Hepatic stellate cell (primary cell): ENCODE measurements at places on chromosomes 11 and 22.
A peak's percentile ranks its signal among the peaks of the same experiment; 100 is the strongest.

- DNase-seq = no peak
These were observed 4.5 kb downstream of the GSTP1 start for GRCh38 chr11:67588136-67588503.

DNA sequence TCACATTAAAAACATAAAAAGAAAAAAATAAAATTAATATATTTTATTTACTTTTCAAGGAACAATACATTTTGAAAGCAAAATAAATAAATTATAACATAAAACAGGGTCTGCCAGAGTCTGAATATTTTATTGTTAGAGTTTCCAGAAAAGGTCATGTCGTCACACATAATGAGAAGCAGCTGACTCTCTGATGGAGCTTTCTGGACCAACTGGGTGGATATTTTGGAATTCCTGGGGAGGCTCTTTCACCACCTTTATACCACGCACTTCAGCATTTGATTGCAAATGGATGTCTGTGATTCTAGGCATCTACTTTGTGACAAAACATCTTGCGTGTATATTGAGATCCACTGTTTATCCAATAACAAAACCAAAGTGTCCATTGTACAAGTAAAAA, 455.0 kb upstream of the CCDC179 start:
- no peak for DNase-seq

DNA sequence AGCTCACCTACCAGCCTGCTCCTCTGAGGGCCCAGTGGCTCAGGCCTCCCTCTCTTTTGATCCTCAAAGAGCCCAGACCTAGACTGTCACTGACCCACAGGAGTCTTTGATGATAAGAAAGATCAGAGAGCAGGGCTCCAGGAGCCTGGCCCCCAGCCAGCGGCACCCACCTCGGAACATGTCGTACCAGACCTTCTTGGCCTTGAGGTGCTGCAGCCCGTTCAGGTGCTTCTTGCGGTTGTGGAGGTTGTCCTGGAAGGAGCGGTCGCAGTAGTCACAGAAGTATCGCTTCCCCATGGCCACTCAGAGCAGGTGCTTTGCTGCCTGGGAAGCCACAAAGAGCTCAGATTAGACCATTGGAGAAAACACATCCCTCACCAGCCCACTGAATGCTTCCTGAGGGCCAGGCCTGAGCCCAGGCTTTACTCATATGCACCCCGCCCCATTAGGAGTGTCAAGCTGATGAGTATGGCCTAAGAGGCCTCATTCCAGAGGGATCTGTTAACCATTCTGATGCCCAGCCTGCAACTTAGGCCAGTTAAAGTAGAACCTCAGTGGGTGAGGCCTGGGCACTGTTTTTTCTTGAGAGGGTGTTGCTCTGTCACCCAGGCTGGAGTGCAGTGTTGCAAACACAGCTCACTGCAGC, 18.4 kb downstream of the ZMAT5 start:
- no peak for DNase-seq

DNA sequence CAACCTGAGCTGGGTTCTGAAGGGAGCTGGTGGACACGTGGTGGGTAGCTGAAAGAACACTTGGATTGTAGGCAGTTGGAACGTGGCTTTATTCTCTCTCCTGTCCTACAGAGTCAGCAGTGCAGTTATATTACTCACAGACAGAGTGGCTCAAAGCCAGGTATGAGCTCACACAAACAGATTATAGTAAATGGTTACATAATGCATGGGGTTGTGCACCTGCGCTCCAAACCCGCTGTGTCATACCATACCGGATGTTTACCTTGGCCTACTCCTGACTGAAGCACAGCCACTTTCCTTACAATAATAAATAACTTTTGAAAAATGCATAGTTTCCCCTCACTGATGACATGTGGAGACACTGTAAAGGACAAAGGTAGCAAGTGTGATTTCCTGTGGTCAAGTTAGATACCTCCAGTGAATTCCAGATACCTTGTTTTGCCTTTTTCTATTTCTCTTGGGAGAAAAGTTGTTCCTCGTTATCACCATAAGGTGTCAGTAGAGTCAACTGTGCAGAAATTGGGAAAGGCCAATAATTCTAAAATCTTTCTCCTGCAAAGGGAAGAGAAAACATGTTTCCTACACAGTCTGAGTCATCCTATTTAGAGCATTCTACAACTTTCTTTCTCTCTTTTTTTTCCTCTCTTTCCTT, 13.5 kb downstream of the MS4A6A start:
- peak; percentile 2 for DNase-seq

- no peak for DNase-seq
These were observed 1.6 kb upstream of the ATG16L2 start for GRCh38 chr11:72812604-72812966.

GRCh38 chr11:108223348-108224149, 682 bp downstream of the ATM start:
- DNase-seq = no peak

DNA sequence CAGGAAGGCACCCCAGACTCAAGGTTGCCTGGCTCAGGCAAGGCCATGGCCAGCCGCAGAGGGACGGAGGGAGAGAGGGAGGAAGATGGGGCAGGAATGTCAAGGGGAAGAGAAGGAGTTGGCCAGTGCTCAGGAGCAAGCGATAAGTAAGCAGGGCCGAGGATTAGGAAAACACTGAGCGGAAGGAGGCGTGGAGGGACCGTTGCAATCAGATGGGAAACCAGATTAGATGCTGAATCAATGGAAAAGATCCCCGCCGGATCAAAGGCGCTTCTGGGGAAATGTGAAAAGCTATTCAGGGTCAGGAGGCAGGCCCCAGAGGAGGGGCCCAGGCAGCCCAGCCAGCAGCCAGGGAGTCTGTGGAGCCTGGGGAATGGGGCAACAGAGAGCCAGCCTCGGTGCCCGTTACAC, 26.6 kb upstream of the MYEOV start:
- no peak for DNase-seq

DNA sequence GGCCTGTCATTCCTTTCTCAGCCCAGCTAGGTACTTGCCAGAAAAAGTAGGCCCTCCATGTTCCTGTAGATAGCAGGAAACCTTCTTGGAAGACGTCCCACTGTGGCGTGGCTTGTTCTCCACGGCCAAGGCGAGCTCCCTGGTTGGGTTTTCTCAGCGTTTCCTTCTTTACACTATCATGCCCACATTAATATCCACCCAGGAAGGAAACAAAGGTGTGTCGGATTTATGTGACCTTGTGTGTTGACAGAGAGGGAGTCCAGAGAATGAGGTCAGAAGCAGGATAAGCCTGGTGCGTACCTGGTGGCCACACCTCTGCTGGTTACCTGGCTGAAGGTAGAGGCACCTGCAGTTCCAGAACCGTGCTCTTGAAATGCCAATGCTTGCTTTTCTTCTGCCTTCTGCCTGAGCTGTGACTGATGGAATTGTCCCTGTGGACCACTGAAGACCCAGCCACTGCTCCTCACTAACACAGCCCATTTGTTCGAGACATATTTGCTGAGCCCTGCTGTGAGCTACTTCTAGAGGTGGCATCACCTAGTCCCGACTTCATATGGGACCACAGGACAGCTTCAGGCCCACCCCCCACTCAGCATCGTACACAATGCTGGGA, 7.9 kb downstream of the ASPHD2 start:
- DNase-seq = no peak

DNA sequence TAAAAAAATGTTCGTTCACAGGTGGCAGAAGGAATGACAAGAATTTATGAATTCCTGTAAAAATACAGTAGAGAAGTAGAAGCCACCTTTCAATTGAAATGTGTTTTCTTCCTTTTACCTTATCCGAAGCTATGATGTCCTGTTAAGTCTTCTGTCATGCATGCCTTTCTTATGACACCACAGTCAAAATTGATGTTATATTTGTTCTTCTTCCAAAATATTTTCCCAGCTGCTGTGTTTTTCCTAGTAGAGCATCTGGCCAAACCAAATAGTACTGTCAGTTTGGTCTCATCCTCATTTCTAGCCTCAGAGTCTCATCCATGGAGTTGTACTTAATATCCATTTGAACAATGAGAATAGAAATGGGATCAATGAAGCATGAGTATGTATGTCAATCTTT, 206.1 kb downstream of the PGR start:
- DNase-seq = no peak
